Activated CD8-positive, alpha-beta memory T cell treated with anti-CD3 and anti-CD28 coated beads for 48 hours (primary cell): ENCODE measurements at places on chromosomes 5 and 9.

GRCh38 chr9:111356481-111357244 lies 26.6 kb upstream of the OR2K2 start:
- DNase-seq = no peak

GRCh38 chr9:87498811-87499360 lies 1.2 kb downstream of the DAPK1 start:
- DNase-seq = no peak

DNA sequence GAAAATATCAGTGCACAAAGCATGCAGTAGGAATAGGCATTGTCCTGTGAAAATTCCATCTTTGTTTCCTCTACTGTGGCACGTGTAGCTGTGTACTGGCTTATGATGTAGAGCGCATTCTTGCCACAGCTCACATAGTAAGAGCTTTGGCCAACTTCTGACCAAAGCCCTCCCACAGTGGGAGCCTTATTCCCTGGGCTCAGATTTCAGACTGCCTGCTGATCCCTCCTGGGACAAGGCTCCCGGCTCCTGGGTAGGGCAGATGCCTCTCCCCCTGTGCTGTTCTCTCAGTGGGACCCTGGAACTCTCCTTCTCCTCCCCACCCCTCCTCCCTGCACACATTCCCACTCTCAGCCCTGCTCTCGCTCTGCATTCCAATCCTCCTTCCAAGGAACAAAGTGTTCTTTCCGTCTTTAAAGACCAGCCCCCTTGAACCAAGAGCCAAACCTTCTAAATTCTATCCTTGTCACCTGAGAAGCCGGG lies 17.5 kb downstream of the LCP2 start:
- DNase-seq = no peak

DNA sequence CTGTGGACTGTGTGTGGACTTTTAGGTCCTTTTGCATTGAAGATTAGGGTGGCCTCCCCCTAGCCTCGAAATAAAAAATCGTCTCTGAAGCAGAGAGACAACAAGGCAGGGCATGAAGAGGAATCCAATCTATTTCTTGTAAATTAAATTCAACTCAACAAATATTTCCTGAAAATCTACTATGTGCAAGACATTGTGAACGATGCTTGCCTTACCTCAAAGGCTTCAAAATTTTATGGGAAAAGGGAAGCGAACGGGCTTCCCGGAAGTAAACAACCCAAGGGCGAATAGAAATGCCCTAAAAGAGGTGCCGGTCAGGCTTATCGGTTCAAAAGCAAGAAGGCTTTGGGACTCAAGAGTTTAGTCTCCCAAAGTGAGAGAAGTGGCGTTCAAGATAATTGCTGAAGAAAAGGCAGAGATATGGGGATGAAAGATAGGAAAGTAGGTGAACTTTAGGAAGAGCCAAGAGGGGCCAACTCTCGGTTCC lies 525 bp downstream of the KIF24 start:
- DNase-seq = no peak

- peak; percentile 12 for DNase-seq
Observed at GRCh38 chr9:2620919-2621721, 467 bp upstream of the VLDLR start.

GRCh38 chr5:65790371-65791163 lies 68.6 kb downstream of the NLN start:
- DNase-seq = no peak

DNA sequence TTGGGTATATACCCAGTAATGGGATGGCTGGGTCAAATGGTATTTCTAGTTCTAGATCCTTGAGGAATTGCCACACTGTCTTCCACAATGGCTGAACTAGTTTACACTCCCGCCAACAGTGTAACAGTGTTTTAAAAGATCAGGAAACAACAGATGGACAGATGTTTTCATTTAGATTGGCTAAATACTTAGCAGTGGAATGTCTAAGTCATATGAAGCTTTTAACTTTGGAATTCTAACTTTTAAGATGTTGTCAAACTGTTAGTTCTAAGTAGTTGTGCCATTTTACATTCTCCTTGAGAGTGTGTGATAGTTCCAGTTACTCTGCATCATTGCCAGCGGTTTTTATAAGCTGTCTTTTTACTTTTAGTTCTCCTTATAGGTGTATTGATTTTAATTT lies 688.8 kb downstream of the SEMA5A start:
- DNase-seq = no peak

DNA sequence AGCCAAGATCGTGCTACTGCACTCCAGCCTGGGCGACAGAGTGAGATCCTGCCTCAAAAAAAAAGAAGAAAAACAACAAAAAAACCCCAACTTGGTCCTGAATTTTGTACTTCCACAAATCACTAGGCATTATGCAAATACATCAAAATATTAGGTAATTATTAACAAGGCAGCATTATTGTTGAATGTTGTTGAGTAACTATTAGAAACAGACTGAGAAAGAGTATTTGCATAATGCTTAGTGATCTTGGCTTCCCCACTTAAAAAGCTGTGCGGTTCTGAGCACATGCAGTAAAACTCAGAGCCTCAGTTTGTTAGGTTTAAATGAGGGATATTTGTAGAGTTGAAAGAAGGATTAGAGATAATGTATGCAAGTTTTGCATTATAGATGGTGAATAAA lies 64.2 kb downstream of the SCAMP1 start:
- DNase-seq = no peak

- DNase-seq = no peak
Observed at GRCh38 chr9:2489838-2490314, 131.7 kb upstream of the VLDLR start.

DNA sequence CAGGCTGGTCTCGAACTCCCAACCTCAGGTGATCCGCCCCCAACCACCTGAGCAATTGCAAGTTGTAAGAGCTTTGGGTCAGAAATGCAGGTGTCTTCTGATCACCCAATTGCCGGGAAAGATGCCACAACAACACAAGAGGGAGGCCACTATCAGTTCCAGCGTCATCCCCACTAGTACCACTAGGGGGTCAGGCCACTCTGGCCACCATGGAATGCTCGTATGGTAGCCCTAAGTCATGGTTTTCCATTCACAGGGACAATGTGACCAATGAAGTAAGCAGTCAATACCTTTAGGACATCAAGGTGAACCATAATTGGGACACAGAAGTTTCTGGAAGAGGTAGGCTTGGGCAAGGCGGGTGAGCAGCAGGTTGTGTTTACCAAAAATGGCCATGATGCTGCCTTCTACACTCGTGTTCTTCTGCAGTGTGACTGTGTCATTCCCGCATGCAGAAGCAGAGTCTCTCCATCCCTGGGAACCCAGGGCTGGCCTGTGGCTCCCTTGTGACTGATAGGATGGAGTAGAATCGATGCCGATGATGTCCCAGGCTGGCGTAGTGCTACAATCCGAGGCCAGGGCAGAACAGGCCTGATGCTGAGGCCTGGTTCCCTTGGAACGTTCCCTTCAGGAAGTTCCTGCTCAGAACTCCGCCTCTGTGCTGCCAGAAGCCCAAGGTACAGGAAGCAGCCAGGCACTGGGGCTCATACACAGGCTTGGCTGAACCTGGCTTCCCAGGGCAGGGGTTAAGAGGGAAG lies 42.2 kb upstream of the ANKRD33B start:
- no peak for DNase-seq

GRCh38 chr9:137020771-137021567 lies 7.1 kb downstream of the ABCA2 start:
- no peak for DNase-seq

GRCh38 chr5:132497488-132497997 lies 7.0 kb upstream of the IRF1 start:
- DNase-seq = no peak

GRCh38 chr5:95718203-95718602 lies 12.9 kb upstream of the RHOBTB3 start:
- no peak for DNase-seq

- DNase-seq = no peak
Observed at GRCh38 chr9:95073918-95074317, 243.6 kb downstream of the FANCC start.

DNA sequence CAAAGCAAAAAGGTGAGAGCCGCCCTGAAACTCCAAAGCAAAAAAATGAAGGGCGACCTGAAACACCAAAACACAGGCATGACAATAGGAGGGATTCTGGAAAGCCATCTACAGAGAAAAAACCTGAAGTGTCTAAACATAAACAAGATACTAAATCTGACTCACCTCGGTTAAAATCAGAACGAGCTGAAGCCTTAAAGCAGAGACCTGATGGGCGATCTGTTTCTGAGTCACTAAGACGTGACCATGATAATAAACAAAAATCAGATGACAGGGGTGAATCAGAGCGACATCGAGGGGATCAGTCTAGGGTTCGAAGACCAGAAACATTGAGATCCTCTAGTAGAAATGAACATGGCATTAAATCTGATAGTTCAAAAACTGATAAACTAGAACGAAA lies 108.8 kb downstream of the NIPBL start:
- DNase-seq = no peak

- no peak for DNase-seq
Observed at GRCh38 chr9:91023741-91024140, 222.1 kb downstream of the SYK start.

- no peak for DNase-seq
Observed at GRCh38 chr9:110142253-110142652, 65.7 kb downstream of the C9orf152 start.

- no peak for DNase-seq
Observed at GRCh38 chr5:142677198-142677597, 8.7 kb downstream of the FGF1 start.
